ENCODE measurements at places on chromosomes 5 and 9.

DNA sequence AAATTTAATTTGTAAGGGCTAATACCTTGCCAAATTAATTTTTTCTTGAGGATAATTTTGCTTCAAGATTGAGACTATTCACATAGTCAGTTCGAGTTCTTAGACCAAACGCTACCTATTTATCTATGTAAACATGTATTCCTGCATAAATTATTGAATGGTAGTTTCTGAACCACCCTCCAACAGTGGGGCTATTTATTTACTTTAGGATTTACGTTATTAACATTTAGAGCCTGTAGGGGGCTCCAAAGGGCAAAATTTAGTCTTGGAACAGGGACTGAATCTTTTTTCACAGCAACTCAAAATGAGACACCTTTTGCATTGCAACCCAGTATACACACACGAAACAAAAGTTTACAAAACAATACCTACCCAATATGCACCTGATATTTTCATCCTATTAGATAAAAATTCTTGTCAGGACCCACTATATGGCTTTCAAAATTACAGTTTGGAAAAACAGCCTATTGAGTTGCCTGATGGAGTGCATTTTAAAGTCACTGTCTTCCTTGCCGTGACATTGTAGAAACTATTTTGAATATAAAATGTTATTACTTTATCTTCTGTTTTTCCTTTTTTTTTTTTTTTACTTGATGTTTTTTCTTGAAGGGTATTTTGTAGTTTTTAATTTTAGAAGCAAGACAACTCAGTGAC, 47.1 kb upstream of the POU4F3 start:
- DNase-seq = no peak

DNA sequence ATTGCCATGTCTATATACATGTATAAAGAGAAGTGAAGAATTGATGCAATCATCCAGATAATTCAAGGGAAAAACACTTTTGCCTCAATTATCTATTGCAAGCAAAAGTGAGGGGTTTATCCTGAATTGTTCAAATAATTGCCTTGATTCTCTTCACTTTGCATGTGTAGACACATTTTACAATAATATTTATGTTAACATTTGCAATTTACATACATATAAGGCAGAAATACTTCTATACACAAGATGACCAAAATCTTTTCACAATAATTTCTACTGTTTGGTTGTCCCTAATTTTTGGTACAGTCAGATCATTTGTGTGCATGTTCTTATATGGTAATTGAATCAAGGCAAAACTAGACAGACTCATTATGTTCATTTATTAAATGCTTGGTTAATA, 285.3 kb upstream of the TMEM161B start:
- DNase-seq = no peak

GRCh38 chr5:136222580-136223235, 29.7 kb upstream of the SMIM32 start:
- DNase-seq = no peak

DNA sequence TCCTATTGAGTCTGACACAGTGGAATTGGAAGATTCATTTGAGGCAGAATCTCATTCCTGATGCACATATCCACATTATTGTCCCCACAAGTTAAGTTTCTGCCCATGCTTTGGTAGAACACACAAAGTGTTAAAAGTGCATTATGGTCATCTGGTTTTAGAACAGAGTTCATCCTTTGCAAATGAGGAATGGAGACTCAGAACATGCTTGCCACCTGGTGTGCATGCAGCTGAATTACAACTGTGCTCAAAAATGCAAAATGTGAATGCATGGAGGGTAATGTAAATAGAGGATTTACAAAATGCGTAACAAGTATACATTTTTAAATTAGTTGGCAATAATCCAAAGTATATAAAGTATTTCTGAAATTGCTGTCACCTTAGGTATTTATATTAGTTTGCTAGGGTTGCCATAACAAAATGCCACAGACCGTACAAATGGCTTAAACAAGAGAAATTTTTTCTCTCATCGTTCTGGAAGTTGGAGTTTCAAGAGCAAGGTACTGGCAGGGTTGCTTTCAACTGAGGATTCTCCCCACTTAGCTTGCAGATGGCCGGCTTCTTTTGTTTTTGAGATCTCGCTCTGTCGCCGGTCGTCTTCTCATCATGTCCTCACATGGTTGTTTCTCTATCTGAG, 671.1 kb downstream of the TAF11L14 start:
- no peak for DNase-seq

- no peak for DNase-seq
These were observed 436.7 kb upstream of the KIF2A start for GRCh38 chr5:61869333-61869732.

GRCh38 chr9:35627575-35627974, 9.4 kb upstream of the CD72 start:
- DNase-seq = no peak

- DNase-seq = no peak
These were observed 427 bp downstream of the SERINC5 start for GRCh38 chr5:80255431-80255810.

Data from stimulated activated CD8-positive, alpha-beta memory T cell treated with anti-CD3 and anti-CD28 coated beads, Interleukin-15, amount 100 ng/mL, for 4 hours (primary cell).